Mucosa of gallbladder (tissue), 1 donor: ENCODE measurements at places on chromosomes 1 and 21.
A peak's percentile ranks its signal among the peaks of the same experiment; 100 is the strongest.

- peak; percentile 38 for DNase-seq
Observed at GRCh38 chr1:3504151-3504821, 49.8 kb downstream of the ARHGEF16 start.

GRCh38 chr1:17507915-17508314 is 31.6 kb upstream of the ARHGEF10L start:
- DNase-seq, result no peak

DNA sequence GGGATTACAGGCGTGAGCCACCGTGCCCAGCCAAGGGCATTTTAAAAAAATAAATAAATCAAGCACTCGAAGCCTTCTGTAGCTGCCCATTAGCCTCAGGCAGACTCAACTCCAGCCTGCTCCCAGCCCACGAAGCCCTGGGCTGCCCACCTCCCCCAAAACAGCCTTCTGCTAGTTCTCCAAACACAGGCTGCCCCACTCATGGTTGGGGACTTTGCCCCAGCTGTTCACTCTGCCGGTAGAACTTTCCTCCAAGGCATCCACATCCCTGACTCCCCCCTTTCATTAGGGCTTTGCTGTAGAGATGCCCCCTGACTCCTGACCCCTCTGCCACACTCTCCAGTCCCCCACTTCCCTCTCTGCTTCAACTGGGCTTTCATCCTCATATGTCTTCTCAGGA is 29.7 kb upstream of the LAPTM5 start:
- no peak for DNase-seq

DNA sequence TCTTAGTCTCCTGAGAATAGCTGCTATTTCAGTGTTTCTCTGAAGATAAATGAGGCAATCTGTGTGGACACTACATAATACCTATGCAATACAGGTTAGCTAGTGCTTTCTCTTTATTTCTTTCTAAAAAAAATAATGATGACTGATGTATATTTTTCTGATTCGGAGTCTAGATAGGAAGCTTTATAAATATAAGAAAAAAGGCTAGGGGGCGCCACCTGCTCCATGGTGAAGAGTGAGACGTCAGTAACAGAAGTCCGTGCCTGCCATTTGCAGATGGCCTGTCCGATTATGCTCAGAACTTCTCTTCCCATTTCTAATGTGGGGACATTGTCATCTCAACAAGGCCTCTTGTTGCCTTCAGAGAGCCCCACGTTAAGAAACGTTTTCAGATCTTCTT is 26.4 kb downstream of the QSOX1 start:
- DNase-seq, result no peak

GRCh38 chr1:109901524-109902145 is 9.0 kb upstream of the CSF1 start:
- peak; percentile 83 for DNase-seq

DNA sequence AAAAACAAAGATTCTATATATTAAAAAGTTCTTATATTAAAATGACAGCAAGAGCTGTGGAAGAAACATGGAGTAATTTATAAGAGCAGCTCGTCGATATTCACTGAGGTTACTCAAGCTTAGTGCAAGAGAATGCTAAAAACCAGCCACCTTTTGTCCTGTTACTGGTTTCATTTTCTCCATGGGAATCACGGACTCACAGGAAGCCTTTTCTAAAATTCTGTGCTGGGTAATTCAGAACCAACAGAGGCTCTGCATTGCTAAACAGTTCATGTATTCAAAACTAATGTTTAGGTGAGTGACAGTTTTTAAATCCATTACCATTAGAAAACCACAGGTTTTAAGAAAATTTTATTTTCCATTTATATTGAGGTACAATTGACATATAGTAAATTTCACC is 147.8 kb upstream of the MAP1LC3C start:
- DNase-seq, result no peak

- DNase-seq, result no peak
Observed at GRCh38 chr21:27108701-27109100, 141.8 kb upstream of the ADAMTS5 start.

DNA sequence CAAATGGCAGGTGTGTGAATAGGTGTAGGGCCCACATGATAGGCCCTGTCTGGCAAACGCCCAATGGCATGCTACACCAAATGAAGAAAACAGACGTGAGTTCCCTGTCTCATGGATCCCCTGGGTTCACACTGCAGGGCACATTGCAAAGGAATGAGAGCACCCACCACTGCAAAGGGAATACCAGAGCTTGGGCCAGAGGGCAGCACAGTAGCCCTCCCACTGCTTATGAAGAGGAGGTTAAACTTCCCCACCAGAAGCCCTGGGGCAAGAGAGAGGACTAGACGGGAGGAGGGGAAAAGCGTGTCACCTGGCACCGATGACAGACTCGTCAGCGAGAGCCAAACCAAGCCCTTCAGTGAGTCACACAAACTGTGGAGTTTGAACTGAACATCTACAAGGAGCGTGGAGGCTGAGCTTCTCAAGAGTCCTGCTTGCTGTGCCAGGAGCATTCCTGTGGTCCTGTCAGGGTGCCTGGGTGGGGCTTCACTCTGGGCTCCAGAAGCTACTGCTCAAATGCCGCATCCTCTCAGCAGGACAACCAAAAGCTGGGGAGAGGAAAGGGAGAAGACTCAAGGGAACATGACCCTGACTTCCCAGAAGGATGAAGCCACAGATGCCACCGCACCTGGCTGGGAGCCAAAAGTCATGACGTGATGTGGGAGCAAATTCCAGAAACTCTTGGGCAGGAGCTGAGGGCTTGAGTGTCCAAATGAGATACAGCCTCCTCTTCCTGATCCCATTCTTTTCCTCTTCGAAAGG is 61.1 kb downstream of the TOMM20 start:
- DNase-seq, result peak; percentile 93

- DNase-seq, result peak; percentile 47
Observed at GRCh38 chr1:160428655-160429054, 28.3 kb downstream of the VANGL2 start.

DNA sequence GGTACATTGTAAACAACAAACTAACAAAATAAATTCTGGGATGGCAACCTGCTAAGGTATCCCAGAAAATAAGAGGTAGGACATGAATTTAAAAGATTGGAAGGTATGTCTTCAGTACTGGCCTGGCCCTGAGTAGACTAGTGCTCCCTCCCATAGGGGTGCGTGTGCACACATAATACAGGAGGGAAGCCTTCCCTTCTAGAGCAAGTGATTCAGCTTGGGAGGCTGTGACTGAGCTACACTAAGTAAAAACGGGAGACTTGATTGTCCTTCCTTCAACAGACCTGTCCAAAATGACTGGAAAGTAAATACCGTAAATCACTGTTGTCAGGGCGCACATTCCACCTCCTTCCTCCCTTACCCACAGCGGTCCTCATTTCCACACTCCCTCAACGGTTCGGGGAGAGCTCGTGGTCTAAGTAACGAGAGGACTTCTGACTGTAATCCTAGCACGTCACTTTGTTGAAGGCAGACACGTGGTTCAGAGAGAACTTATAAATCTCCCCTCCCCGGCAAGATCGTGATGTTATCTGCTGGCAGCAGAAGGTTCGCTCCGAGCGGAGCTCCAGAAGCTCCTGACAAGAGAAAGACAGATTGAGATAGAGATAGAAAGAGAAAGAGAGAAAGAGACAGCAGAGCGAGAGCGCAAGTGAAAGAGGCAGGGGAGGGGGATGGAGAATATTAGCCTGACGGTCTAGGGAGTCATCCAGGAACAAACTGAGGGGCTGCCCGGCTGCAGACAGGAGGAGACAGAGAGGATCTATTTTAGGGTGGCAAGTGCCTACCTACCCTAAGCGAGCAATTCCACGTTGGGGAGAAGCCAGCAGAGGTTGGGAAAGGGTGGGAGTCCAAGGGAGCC is at the start of gene TGFB2:
TGFB2 (plus strand) TSS at position 523 of the 859 bp plus-strand sequence. CDS start 1,366 bp downstream, outside the sequence.
- DNase-seq, result peak; percentile 50

- DNase-seq, result no peak
Observed at GRCh38 chr1:187396929-187397796, 568.4 kb downstream of the PLA2G4A start.

DNA sequence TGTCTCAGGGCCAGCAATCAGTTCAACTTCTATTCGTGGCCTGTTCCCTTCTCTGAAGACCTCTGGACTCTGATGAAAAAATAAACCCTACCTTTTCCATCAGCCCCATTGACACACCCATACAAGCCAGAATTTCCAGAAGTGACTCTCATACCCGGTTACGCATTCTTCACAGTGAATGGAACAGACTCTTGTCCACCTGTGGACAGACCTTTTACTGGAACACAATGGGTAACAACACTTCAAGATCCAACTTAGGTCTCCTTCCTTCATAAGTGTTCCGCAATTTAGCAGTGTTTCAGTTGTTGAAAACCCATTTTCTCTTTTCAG is 2.6 kb upstream of the NPL start:
- no peak for DNase-seq

DNA sequence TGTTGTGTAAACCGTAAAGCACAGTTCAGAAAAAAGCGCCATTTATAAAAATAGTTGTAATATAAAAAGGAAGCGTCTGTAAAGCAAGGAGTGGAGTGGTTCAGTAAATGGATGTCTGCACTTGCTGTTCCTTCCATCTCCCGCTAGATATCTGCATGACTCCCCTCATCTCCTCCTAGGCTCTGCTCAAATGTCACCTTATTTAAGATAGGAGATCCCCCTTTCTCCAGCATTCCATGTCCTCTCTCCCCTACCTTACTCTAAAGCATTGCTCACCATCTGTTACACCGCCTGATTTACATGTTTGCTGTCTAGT is 745 bp downstream of the MUL1 start:
- no peak for DNase-seq

DNA sequence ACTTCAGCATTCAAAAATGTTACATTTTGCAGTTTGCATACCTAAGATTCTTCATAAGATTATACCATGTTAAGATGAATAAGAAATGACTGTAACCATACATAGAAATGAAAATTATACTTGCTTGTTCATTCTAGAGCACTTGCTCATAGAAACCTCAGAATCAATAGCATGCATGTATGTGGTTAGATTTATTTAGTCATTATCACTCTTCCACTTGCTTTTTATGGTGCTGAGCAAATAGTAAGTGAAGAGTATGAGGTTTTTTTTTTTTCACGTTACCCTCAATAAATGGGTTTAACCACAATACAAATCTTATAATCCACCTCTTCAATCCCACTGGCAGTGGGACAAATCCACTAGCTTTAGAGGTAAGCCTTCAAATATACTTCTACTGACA is 84.7 kb downstream of the LRRC53 start:
- no peak for DNase-seq

GRCh38 chr21:42063191-42063570 is 7.9 kb upstream of the UMODL1 start:
- no peak for DNase-seq

- DNase-seq, result no peak
Observed at GRCh38 chr1:35936838-35937237, 5.9 kb downstream of the AGO3 start.

- no peak for DNase-seq
Observed at GRCh38 chr21:32448803-32449594, 36.5 kb downstream of the EVA1C start.

DNA sequence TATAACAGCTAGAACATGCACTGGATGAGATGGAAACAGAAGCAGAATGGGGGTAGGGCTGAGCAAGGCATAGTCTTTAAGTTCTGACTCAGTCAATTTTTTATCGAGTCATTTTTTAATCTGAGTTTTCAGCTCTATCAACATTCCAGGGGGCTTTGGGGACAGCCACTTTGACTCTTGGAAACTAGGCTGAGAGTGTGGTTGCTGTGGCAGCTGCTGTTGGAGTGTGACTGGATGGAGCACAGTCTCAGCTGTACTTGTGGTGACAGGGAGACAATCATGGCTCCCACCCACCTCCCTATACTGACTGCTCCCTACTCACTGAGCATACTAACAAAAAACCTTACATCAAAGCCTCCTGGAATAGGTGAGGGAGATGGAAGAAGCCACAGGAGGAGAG is 25.0 kb downstream of the GJA5 start:
- DNase-seq, result no peak

DNA sequence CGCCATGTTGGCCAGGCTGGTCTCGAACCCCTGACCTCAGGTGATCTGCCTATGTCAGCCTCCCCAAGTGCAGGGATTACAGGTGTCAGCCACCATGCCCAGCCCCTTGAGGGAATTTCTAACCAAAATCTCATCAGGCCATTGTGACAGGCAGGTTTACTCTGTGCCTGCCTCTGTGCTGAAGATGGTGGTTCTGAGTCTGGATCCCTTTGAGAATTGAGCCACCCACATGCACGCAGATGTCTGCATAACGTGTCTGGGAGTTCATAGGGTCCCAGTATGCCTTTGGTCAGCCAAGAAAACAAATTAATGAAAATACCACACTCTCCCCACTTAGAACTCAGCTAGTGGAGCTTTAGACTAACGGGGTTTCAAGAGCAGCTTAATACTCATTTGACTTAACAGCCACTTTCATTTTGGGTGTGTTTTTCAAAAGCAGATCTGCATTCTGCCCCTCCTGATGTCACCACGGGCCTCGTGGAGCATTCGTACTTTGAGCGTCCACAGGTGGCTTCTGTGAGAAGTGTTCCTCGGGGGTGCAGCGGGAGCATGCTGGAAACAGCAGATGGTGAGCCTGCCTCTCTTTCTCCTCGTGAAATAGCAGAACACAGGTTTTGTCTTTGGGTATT is 45.3 kb downstream of the DIP2A start:
- no peak for DNase-seq

GRCh38 chr1:172600615-172601014 is 58.3 kb upstream of the FASLG start:
- DNase-seq, result no peak

GRCh38 chr1:150973836-150974579 is 627 bp downstream of the CERS2 start:
- DNase-seq, result no peak

DNA sequence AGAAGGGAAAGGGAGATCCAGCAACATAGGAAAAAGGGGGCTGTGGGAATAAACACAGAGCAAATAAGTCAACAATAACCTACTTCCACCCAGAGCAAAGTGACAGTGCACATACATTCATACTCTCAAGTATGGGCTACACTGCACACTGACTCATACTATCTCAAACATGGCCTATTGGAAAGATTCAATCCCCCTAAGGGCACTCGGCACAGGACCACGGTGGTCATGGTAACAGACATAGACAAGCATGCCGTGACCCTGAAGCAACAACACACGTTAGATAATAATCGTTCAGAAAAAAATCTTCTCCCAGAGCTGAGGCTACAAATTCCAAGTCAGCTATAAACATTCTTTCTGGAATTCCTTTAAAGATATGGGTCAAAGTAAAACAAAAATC is 16.8 kb upstream of the JAK1 start:
- DNase-seq, result no peak

- no peak for DNase-seq
Observed at GRCh38 chr1:235929216-235929615, 62.5 kb upstream of the LYST start.

- DNase-seq, result no peak
Observed at GRCh38 chr1:167276969-167277368, 56.3 kb downstream of the POU2F1 start.
